ENCODE measurements at places on chromosomes 5 and 9.

- DNase-seq = no peak
Measured at GRCh38 chr5:180739271-180739670, 587 bp downstream of the OR2Y1 start.

DNA sequence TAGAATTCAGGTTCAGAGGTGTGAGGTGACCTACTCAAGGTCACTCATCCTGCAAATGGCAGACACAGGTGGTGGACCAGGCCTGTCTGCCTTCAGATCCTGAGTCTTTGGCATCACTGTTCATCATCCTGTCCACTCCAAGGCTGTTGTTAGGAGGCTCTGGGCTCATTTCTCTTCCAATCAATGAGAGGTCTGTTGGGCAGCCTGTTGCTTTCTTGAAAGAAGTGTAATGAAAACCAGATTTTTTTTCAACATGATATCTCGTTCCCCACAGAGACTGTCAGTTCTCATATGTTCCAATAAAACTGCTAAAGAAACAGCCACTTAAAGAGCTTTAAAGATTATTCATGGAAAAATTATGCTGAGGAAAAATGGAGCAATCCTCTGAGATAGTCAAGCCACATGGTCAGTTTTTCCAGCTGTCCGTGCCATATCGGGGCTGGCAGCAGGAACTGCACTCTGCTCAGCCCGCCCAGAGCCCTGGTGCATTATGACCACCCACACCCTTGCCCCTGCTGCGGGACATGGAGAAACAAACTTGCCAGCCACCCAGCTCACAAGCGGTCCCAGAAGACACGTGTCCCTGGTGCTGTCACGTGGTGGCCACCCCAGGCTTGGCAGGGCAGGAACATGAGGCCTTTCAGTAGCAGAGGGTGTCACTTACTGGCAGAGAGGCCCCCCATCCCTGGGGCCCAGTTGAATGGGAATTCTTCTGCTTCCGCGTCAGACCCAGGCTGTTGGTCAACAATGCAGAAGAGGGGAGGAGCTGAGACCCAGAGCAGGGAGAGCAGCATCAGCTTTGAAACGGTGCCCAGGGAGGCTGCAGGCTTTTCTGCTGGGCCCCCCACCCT lies 63.7 kb upstream of the ANGPTL2 start:
- DNase-seq = no peak

- no peak for DNase-seq
Measured at GRCh38 chr5:55668356-55668755, 43.8 kb downstream of the SLC38A9 start.

DNA sequence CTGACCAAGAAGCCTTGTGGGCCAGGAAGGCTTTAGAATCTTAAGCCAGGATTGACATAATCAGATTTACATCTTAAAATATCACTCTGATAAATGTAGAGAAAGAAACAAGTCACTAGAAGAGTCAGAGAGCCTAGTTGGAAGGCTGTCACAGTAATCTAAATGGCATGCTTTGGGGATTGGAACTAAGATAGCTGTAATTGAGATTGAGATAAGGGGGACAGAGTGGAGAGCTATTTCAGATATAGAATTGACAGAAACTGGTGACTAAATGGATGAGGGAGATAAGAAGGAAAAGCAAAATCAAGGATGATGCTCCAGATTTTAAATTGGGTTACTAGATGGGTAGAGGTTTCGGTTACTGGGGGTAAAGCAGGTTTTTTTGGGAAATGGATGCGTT lies 100.5 kb downstream of the XRCC4 start:
- DNase-seq = no peak

DNA sequence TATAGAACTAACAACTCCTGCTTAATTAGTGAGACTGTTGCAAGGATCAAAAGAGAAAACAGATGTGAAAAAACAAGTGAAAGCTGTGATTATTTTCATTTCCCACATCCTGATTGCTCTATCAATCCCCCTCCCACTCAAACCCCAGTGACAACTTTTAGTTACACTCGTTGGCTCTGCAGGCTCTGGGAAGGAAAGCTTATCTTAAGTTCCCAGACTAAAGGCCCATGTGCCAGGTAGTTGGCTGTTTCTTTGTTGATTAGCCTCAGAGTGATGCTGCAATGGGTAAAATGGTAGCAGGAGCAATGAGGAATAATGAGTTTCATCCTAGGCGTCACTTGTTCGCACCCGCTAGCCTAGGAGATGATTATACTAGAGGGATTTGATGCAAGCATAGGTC lies 133.3 kb upstream of the IFNE start:
- DNase-seq = no peak

All from NCI-H2029 (cell line).